ENCODE measurements at places on chromosomes 7 and 10.

GRCh38 chr10:73332379-73332778 is 26.3 kb downstream of the CFAP70 start:
- DNase-seq, result no peak

DNA sequence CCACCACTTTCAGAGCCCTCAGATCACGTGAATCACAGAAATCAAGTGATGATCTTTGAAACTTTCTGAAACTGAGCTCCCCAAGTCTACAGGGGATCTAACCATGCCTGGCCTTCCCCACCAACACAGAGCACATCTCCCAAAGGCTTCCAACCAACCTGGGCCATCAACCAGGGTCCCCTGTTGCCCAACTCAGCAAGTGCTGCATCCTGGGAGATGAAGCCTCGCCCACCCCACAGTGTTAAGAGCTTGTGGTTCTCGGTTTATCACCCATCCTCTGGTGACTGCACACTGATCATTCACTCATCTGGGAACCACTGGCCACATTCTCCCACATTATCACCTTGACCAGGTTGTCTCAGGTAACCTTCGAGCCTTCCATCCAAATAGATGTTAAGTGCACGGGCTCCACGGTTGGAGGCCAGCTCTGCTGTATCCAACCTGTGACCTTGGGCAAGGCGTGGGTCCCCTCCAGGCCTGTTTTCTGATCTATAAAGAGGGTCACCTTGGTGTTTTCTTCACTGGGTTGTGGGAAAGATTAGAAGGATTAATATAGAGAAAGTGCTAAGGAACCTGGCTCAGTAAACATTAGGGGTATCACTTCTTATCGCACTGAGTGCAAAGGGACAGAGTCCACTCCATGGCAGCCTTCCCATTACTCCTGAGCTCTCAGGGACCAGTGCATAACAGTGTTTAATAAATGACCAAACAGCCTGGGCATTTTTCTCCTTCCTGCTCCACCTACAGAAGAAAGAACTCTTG is 3.6 kb downstream of the ZNF488 start:
- DNase-seq, result no peak

DNA sequence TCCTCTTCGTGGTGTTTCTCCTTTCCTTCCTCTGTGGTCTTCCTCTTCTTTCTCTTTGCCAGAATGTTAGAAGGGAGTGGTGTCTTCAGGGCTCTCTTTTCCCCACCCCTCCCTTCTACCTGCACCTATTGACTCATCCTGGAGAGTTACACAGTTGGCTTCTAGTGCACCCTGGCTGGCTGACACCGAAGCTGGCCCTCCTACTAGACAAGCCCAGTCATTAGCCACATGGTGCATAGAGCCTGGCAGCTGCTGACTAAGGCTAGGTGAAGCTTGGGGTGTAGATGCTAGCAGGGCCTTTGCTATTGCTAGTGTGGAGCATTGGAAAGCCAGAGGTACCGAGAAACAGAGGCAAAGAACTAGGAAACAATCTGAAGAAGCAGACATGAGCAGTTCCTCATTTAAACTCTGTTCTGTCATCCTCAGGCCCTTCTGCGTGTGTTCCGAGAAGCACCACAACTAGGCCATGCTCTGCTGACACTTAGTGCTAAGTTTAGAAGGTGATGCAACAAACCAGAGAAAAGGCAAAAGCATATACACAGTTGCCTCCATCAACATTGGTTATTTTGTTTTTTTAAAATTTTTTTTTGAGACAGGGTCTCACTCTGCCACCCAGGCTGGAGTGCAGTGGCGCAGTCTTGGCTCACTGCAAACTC is 213.9 kb downstream of the BAMBI start:
- DNase-seq, result no peak

GRCh38 chr10:128301051-128301450 is 174.8 kb upstream of the MKI67 start:
- DNase-seq, result no peak

DNA sequence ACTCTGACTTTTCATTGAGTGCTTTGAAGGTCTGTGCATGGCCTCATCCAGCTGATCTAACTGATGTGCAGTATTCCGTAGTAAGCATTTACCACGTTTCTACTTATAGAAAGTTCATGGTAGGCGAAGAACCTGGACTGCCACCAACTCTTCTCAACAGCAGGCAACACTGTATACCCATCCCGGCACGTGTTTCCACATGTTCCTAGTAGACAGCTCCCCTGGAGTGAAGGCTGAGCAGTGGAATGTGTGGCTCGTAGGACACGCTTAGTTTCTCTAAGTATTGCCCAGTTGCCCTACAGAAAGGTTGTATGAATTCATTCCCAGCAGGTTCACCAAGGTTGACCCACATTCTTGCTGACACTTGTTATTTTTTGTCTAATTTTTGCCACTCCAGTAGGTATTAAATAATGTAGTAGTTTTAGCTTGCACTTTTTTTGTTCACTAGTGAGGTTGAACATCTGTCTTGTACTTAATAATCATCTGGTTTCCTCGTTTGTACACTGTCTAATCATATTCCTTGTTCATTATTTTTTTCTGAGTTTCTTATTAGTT is 15.2 kb downstream of the PROSER2 start:
- no peak for DNase-seq

GRCh38 chr7:20470082-20470481 is 139.4 kb downstream of the ITGB8 start:
- no peak for DNase-seq

DNA sequence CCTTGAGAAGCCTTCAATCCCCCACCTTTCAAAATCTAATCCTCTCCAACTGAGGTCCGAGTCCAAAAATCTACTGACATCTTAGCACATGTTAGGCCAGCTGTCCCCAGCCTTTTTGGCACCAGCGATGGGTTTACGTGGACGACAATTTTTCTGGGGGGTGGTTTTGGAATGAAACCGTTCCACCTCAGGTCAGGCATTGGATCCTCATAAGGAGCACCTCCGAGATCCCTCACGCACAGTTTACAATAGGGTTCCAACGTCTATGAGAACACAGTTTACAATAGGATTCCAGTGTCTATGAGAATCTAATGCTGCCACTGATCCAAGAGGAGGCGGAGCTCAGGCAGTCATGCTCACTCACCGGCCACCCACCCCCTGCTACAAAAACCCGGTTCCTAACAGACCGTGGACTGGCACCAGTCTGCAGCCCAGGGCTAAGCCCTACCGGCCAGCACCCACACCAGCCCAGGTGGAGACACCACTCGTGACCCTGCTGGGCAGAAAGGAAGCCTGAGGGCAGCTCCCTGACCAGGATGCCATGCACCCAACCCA is 107.6 kb downstream of the DIP2C start:
- DNase-seq, result no peak

GRCh38 chr7:86923527-86923926 is 135.9 kb downstream of the ELAPOR2 start:
- no peak for DNase-seq
